ENCODE measurements at places on chromosomes 3 and 15.

DNA sequence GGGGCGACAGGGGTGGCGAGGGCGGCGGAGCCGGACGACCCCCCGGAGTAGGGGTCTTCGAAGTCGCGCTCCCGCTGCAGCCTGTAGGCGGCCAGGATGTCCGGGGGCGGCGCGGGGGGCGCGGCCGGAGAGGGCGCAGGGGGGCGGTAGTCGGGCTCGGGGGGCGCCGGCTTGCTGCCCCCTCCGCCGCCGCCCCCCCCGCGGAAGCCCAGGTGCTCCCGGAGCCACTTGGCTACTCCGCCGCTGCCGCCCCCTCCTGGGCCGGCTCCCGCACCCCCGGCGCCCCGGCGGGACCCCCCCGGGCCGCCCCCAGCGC is 230 bp downstream of the SHF start:
- no peak for DNase-seq

DNA sequence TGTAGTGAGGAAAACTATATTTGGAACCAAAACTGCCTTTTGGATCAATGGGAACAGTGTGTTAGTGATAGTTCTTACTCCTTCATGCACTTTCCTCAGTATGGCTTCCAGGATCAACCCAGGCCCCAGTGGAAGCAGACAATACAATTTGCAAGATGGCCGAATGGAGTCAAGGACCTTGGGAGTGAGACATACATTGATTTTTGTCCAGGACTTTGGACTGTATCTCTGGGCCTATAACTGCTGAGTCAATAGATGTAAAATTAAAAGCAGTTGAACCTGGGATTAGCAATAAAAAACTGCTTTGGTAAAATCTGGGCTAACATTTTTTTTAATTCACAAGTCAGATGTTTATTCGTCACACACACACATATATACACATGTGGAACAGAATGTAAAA is 1.8 kb downstream of the ARRDC4 start:
- no peak for DNase-seq

GRCh38 chr15:46723308-46723707 is 994.0 kb upstream of the SEMA6D start:
- no peak for DNase-seq

DNA sequence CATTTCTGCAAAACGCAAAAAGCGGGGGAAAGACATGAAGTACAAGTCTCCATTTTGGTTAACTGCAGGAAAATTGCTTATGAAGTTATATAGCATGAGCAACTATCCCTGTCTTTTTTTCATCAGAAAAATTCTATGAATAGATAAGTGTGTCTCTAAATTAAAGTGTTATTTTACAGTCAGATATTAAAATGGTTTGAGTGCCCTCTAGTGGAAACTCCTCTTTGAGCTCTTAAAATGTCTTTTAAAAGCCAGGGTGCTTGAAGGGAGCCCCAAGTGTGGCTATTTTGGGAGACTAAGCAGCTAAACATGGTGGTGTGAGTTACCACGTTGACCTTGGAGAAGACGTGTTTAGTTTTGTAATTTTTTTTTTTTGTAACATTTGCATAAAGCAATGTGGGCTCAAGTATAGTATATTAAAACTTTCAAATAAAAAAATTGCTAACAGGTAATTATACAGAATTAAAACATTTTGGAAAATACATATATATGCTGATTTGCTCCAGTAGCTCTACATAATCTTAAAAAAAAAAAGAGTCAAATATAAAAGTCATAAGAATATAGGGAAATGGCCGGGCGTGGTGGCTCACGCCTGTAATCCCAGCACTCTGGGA is 77.2 kb downstream of the PPP2R3A start:
- no peak for DNase-seq

DNA sequence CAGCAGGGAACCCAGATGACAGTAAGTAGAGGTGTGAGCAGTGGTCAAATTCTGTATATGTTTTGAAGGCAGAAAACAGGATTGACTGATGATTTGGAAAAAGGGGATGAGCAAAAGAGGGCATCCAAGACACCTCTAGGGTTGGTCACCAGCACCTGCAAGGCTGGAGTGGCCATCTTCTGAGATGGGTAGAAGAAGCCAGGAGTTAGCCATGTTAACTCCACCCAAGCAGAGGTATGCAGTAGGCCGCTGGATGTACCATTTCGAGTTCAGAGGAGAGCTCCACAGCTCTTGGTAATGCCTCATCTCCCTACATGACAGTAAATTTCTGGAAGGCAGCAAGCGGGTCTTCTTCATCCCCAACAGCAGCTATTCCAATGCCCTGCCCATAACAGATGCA is 7.0 kb downstream of the RFTN1 start:
- DNase-seq = no peak

DNA sequence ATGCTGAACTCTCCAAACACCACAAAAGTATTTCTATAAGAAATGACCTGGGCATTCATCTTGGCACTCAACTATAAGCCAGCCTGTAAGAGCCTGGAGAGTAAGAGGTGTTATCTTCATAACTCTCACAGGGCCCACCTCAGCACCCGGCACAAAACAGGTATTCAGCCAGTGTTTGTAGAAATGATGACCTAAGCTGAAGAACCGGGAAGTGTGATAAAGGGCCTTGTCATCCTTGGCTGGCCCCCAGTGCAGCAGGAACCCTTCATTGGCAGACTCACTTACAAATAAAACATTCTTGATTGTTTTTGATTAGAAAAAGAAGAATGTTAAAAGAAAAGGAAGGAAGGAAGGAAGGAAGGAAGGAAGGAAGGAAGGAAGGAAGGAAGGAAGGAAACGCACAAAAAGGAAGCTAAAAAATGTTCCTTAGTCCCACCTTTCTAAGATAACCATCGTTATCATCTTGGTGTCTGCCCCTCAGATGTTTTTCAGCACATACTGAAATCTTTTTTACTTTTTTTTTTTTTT is 52.1 kb downstream of the DAPK2 start:
- DNase-seq = no peak

- no peak for DNase-seq
These were observed 18.2 kb upstream of the CORO2B start for GRCh38 chr15:68560501-68561113.

GRCh38 chr3:160259589-160259988 is 34.4 kb downstream of the C3orf80 start:
- DNase-seq = no peak

DNA sequence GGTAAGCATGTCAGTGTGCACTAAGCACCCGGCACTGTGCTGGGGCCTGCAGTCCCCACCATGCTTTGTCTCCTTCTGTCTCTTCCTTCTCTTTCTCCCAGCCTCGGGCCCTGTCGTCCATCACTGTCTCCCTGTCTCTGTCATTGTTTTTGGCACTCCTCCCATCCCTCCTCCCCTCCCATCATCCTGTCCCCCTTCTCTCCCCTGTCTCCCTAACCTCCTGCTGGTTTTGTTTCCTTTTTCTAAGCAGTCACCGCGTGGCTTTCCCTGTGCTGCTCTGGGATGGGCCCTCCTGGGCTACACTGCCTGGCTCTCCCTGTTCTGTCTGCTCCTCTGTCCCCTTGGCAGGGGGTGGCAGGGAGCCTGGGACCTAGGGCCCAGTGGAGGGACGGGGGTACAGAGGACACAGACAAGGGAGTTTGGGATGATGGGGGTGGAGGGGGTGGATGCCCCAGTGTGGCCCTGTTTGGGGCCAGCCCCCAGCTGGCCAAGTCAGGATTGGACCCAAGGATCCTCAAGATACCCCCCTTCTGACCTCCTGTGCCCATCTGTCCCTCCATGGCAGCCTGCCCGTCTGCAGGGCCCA is 5.7 kb downstream of the CHST13 start:
- DNase-seq = no peak

GRCh38 chr3:117820658-117821299 is 1111.2 kb downstream of the TUSC7 start:
- DNase-seq = no peak

DNA sequence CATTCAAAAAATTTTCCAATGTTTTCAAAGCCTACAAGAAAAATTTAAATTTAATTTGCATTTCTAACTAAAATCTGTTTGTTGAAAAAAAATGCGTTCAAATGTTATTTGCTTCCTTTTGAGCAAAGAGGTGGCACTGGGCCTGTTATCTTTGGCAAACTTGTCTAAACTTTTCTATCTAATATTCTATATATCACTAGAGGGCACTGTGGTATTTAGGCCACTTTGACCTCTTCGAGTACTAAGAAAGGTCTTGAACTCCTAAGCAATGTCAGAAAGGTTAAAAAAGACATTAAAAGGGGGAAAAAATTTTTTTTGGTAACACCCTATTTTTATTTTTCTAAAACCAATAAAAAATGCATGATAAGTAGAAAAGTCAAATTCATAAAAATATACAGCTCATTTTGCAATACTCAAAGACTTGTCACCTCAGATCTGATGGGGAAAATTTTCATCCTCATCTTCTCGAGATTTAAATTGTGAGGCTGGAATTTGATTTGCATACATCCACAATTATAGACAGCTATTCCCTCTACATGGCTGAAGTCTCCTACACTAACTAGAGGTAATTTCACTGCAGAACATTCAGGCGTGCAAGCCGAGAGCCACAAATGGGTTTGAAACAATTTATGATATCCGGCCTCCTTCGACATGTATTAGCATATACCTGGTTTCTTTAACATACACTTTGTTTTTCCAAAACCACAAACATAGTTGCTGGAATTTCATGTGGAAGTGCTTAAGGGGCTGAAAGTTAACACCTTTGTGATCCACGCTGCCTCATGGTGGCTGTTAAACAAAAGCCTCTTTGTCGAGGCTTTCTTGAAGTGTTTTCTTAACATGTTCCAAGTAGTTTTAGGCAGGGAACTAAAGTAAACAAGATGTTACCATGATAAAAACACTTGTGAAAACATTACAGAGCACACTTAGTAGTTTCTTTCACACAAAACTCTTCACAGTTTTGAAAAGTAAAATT is 576.4 kb downstream of the FOXP1 start:
- no peak for DNase-seq

DNA sequence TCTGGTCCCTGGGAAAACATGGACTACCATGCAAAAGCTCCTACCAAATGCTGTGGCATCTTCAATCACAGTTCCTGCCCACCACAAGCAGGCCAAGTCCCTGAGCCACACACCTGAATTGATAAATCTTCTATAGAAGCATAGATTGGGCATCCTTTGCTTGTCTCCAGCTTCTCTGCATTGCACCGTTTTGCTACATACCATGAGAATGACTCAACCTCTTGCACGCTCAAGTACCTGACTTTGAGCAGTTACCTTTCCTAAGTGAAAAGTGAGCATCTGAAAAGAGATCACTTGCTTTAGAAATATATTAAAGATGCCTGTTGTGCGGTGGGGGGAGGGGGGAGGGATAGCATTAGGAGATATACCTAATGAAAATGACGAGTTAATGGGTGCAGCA is 31.3 kb downstream of the GATM start:
- DNase-seq = no peak

GRCh38 chr3:167521006-167521355 is 47.1 kb upstream of the SERPINI2 start:
- no peak for DNase-seq

- no peak for DNase-seq
These were observed 91.7 kb upstream of the PDZRN3 start for GRCh38 chr3:73716418-73716817.

Data from naive thymus-derived CD4-positive, alpha-beta T cell (primary cell).